Caco-2 (cell line): ENCODE measurements at places on chromosomes 5 and 9. TPM values are rescaled to one million over a fixed set of nuclear protein-coding genes. Genes with fewer than 3 reads are reported as not detected.

DNA sequence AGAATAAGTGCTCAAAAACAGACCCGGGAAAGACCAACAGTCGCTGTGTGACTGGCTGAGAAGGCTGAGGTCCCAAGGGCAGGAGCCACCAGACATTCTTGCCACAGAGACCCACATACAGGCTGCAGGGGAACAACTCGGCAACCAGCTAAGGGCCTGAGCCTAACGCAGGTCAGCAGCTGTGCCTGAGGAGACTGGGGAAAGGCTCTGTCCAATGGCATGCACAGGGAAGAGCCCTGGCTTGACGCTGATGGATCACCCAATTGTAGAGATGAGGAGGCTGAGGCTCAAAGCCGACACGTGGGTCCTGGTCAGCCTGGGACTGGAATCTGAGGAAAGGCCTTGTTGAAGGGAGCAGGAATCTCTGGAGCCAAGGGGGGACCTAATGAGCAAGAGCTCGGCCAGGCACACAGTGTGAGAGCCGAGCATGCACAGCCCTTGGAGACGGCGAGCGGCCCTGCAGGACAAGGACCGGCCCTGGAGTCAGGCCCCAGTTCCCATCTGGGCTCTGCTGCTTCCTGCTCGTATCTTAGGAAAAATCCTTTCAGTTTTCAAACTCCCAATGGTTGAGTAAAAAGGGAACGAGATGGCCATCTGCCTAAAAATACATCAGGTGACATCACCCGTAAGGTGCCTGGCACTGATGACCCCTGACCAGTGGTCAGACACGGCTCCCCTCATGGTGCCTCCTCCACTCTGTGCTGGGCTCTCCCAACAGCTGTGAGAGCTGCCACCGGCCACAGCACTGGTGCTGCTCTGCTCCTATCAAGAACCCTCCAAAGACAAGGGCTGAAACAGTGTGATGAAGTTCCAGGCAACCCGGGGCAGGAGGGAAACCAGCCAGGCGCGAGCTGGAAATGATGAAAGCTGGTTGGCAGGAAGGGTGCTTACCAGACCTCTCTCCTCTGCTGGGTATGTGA is 16.4 kb downstream of the LMAN2 start:
- H3K27me3 ChIP-seq, result no peaks in the 10 kb centered on the region
- H3K36me3 ChIP-seq, result peaks cover 1% of the 10 kb centered on the region; the same call in 1 of the 2 replicates
- DNase-seq, result no peak
- no peak overlapping the region for H3K27ac ChIP-seq

- no peaks in the 10 kb centered on the region for H3K27me3 ChIP-seq
- H3K36me3 ChIP-seq, result no peaks in the 10 kb centered on the region
- peak; percentile 8 for DNase-seq
- no peak overlapping the region for H3K27ac ChIP-seq
Measured at GRCh38 chr5:33379757-33380156, 61.0 kb upstream of the TARS1 start.

- no peak for DNase-seq
- H3K27me3 ChIP-seq, result no peaks in the 10 kb centered on the region; the same call in 1 of the 2 replicates
- H3K4me3 ChIP-seq, result no peak overlapping the region
Measured at GRCh38 chr5:6302075-6302474, 76.3 kb downstream of the MED10 start.

DNA sequence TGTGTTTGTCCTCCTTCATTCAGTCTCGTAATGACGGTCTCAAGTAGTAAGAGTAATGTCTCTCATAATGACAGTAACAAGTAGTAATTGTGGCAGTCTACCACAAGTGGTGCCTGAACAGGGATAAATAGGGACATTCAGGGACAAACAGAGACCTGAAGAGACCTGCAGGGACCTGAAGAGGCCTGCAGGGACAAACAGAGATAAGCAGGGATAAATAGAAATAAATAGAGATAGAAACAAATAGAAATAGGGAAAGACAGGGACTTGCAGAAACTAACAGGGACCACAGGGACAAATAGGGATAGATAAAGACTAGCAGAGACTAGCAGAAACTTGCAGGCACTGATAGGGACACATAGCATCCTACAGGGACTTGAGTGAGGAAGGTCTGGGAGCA is 7.9 kb downstream of the UGT3A2 start:
- no peak for DNase-seq
- H3K27me3 ChIP-seq, result no peaks in the 10 kb centered on the region; the same call in 1 of the 2 replicates
- no peak overlapping the region for H3K4me3 ChIP-seq

DNA sequence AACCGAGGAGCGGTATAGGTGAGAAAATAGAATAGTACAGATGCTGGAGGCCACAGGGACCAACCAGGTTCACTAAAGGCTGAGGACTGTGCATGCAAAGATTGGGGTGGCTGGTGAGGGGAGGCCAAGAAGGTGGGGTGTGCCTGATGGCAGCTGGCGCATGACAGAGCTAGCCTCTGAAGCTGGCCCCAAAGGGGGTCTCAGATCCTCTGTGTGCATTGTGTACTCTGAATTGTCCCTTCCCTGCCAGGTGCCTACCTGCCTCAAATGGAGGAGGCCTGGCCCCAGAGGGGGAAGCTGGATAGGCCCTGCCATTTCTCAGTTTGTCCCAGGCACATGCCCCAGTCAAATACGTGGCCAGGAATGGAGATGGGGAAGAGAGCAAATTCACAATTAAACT is 63.1 kb downstream of the CRB2 start:
- H3K4me1 ChIP-seq, result no peaks in the 10 kb centered on the region
- H3K27ac ChIP-seq, result no peak overlapping the region
- H3K36me3 ChIP-seq, result no peaks in the 10 kb centered on the region; the same call in 1 of the 2 replicates
- H3K27me3 ChIP-seq, result no peaks in the 10 kb centered on the region
- no peak for DNase-seq

- H3K36me3 ChIP-seq, result no peaks in the 10 kb centered on the region
- H3K4me1 ChIP-seq, result no peaks in the 10 kb centered on the region
- DNase-seq, result no peak
- no peaks in the 10 kb centered on the region for H3K27me3 ChIP-seq
Measured at GRCh38 chr9:36815023-36815422, 219.0 kb downstream of the PAX5 start.

DNA sequence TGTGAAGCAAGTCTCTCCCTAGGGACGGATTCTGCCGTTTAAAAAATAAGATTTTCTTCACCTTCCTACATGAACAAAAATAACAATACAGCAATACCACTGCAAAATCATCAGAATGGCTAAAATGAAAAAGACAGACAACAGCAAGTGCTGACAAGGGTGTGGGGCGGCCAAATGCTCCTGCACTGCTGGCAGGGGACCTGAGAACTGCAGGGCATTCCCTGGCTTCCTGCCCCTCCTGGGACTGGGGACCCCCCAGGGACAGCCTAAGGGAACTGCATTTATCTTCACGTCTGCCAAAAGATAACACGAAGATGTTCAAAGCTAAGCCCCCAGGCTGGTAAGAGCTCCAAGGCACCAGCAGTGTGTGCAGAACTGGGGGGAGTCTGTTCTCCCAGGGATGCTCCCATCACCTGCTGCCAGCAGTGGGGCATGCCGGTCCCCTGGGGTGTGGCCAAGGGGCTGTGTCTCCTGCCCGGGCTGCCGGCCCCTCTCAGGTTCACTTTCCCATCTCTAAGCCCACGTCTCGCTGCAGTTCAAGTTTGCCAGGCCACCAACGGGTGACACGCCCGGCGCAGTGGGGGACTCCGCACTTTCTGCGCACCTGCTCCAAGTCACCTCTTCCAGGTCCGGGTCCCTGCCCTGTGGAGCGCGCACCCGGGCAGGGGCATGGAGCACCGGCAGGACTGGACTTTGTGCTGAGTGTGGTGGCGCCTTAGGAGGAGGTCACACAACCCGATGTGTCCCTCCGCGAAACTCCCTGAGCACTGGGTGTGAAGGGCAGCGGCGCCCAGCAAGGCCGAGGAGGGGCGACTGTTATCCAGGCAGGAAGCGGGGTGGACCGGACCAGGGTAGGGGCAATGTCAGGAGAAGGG is 4.5 kb upstream of the EGFL7 start:
- H3K36me3 ChIP-seq, result no peaks in the 10 kb centered on the region
- no peak overlapping the region for H3K27ac ChIP-seq
- H3K4me3 ChIP-seq, result no peak overlapping the region
- H3K27me3 ChIP-seq, result no peaks in the 10 kb centered on the region
- no peak for DNase-seq

DNA sequence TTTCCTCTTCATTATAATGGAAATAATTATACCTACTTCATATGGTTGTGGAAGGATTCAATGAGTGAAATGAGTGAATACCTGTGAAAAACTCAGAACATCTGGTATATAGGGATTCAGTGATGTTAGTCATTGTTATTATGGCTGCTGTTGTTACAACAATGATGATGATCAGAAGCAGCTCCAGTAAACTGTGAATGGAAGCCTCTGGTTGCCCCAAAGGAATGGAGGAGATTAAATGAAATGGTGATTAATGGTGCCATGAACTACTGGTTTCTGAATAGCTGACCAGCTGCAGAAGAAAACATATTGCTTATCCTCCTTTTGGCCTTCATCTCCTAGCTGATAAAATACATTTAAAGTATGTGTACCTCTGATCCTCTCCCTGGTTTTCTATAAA is 372.0 kb downstream of the ARHGEF28 start:
- no peak overlapping the region for H3K27ac ChIP-seq
- H3K27me3 ChIP-seq, result no peaks in the 10 kb centered on the region
- no peak for DNase-seq
- H3K36me3 ChIP-seq, result no peaks in the 10 kb centered on the region

Gene FIBCD1
- total RNA-seq, result not detected in 2 replicates

Gene IL3
- not detected in 2 replicates for total RNA-seq

Gene PIP5KL1
- total RNA-seq, result 2.3 and 3.8 TPM in 2 replicates

GRCh38 chr5:128632264-128632663 is 94.2 kb upstream of the FBN2 start:
- no peak for DNase-seq
- no peaks in the 10 kb centered on the region for H3K4me1 ChIP-seq
- H3K27me3 ChIP-seq, result no peaks in the 10 kb centered on the region
- H3K4me3 ChIP-seq, result no peak overlapping the region
- H3K27ac ChIP-seq, result no peak overlapping the region

Gene DPYSL3
- 106 and 109 TPM in 2 replicates for total RNA-seq

Gene MYOZ3
- total RNA-seq, result not detected in 2 replicates

Gene DNAI1
- total RNA-seq, result 0.52 and 0.67 TPM in 2 replicates

Gene PCDHGC3
- total RNA-seq, result 1.3 and 2.9 TPM in 2 replicates

- H3K4me1 ChIP-seq, result 0 out of 2 replicates have a peak, but pooled peaks cover 6% of the 10 kb centered on the region
- no peak overlapping the region for H3K4me3 ChIP-seq
- H3K27ac ChIP-seq, result no peak overlapping the region
- peaks cover 2% of the 10 kb centered on the region for H3K36me3 ChIP-seq
- H3K27me3 ChIP-seq, result no peaks in the 10 kb centered on the region
Measured at GRCh38 chr5:98780390-98780789, 6.9 kb downstream of the RGMB start.

DNA sequence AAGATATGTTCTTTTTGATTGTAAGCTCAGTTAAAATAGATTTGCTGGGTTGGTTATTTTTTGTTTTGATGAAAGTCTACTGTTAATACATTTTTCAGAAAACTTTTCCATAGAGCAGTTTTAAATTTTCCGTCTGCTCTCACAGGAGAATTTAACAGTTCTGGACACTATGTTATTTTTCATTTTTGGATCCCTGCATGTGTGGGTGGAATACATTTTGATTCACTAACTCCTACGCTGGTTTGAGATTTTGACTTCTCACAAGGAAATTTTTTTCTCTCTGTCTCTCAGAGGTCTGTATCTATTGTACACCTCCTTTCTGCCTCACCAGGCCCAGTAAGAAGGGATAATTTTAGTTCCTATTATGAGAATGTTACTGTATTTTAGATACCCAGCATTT is 502.4 kb downstream of the CDH10 start:
- H3K27me3 ChIP-seq, result no peaks in the 10 kb centered on the region
- H3K4me3 ChIP-seq, result no peak overlapping the region
- DNase-seq, result no peak
- peaks cover 8% of the 10 kb centered on the region; the same call in 1 of the 2 replicates for H3K4me1 ChIP-seq
- H3K36me3 ChIP-seq, result no peaks in the 10 kb centered on the region
- no peak overlapping the region for H3K27ac ChIP-seq

Gene S100Z
- total RNA-seq, result 0.66 TPM in 1 of 2 replicates, not detected in the other

DNA sequence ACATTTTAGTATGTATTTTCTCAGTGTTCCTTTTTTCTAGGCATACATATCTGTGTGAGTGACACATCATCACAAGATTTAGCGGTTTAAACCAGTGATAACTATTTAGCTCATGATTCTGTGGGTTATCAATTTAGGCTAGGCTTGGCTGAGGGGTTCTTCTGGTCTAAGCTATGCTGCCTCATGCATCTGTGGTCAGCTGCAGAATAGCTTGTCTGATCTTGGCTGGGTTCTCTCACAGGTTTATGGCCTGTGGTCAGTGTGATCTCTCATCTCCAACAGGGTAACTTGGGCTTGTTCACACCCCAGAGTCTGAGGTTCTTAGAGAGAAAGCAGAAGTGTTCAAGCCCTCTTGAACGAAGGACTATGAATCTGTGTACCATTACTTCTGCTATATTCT is 363.3 kb downstream of the KDM4C start:
- no peak for DNase-seq
- no peaks in the 10 kb centered on the region for H3K27me3 ChIP-seq
- H3K27ac ChIP-seq, result peak overlapping the region; percentile 20
- H3K4me3 ChIP-seq, result no peak overlapping the region
- H3K36me3 ChIP-seq, result peaks cover 1% of the 10 kb centered on the region; the same call in 1 of the 2 replicates

DNA sequence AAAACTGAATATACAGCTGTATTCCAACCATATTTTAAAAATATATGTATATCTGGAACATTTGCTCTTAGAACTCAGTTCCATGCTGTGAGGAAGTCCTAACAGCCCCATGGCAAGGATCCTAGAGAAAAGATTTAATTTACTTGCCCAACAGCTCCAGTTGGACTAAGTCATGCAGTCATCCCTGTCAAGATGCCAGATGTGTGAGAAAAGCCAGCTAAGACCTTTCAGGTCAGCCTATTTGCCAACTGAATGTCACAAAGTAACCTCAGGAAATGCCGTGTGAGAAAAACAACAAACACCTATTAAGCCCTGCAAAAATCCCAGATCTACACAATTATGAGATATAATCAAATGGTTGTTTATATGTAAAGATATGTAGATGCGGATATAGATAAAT is 416.3 kb downstream of the NR2F1-AS1 start:
- DNase-seq, result no peak
- H3K27me3 ChIP-seq, result no peaks in the 10 kb centered on the region
- H3K27ac ChIP-seq, result no peak overlapping the region
- no peaks in the 10 kb centered on the region for H3K4me1 ChIP-seq
- H3K4me3 ChIP-seq, result no peak overlapping the region

DNA sequence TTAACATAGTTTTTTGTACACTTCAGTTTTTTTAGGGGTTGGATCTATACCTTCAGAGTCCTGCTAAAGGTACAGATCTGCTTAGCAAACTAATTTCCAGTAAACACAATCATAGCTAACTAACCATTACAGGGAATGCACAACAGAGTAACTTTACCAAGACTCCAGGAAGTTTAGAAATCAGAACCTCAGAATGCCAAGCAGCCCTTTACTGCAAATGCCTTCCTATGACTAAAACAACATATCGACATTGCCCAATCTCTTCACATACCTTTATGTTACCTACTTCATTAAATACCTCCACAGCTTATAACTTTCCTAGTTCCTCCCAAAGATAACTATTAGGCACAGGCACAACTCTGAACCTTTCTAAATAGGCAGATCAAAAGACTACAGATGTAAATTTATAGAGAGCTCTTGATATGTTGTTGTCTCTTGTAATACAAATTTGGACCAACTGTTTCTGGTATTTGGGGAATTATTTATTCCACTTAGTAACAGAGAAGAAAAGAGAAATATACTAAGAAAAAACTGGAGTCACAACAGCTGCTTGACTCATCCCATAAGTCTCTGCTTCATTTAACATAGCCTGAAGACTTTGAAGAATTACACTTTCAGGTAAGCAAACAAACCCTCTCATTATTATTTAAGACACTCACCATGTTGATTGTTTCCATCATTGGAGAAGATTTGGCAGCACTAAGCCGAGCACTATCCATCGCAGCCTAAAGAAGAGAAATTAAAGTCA is 46.0 kb upstream of the OR2K2 start:
- no peaks in the 10 kb centered on the region; the same call in 1 of the 2 replicates for H3K36me3 ChIP-seq
- no peak overlapping the region for H3K27ac ChIP-seq
- H3K4me1 ChIP-seq, result no peaks in the 10 kb centered on the region
- no peak for DNase-seq
- no peak overlapping the region for H3K4me3 ChIP-seq
